ENCODE measurements at places on chromosomes 13 and 19.

DNA sequence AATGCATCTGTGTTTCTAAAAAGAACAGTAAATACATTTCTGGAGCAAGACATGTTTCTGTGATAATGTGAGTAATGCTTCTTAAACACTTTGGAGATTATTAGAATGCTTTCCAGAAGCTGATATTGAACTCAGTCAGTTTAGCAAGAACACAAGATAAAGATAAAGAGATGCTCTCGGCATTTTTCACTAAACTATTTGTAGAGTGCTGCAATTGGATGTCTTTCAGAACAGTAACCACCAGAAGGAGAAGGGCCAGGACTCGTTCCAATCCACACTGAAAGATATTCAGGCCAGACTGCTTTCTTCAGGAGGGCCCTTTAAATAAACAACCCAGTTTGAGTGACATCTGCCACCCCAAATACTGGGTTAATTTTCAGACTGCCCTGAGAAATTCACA lies 456.0 kb downstream of the TBC1D4 start:
- DNase-seq = no peak

DNA sequence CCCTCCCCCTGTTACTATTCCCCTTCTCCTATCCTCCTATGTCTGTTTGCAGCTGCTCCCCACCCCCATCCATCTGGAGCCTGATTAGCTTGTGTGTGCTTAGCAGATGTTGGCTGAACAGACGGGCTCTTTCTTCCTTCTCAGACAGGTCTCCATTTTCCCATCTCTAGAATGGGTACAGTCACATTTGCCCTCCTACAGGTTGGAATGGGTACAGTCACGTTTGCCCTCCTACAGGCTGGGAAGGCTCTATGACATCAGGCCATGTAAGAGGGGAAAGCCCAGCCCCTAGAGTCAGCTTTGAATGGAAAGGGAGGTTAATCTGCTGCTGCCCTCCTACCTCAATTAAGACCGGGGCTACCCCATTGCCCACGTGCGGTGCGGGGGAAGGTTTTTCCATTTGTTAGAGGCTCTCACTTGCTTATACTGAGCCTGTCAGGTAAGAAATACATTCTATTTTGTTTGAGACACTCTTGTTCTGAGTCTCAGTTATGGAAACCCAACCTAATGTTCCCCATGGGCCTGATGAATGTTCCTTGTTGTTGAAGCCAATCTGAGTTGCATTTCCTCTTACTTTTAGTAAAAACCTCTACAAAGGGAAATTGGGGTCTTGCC lies 2.2 kb upstream of the CLEC17A start:
- no peak for DNase-seq

- no peak for DNase-seq
Observed at GRCh38 chr13:27980280-27980998, 8.1 kb downstream of the URAD start.

DNA sequence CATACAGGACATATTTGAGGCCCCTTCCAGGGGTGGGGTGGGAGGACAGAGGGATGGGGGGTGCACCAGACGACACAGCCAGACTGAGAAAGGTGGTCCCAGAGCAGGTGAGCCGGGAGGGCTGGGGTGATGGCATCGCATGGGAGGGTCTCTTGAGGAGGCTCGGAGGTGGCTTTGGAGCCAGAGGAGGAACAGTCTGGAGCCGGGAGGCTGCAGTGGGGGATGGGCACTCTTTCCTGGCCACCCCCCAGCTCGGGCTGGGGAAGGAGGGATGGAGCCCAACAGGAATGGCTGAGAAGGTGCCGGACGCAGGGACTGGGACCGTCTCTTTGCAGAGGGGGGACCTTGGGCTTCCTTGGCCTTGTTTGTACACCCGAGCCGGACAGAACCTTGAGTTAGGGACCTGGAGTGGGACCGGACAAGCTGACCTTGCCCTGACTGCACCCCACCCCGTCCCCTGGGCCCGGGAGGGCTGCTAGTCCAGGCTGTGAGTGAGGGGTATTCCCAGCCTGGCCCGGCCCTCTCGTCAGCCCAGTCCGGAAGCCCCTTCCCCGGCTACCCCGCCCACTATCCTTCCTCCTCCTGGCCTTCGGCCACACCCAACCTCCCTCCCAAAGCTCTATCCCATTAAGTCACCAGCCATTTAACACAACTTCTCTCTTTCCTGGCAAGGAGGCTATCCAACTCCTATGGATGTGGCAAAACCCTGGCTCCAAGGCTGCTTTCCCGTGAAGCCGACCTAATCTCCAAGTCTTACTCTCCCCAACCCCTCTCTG lies 816 bp upstream of the TBXA2R start:
- no peak for DNase-seq

DNA sequence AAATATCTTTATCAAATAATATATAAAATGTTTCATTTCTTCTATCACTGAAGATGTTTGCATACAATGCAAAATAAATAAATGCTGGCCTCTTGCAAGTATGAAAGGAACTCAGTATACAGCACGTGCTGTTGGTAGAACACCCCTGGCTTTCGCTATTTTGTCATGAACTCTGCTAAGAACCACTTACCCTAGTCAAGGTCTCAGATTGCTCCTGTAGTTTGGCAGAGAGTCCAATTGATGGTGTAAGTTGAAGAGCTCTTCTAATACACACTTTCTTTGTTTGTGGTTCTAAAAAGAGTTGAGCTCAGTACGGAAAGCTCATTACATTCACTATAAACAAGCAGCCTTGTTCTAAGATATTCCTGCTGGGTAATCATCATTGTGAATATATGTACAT lies 1258.9 kb downstream of the EFNB2 start:
- DNase-seq = no peak

GRCh38 chr19:17244618-17245534 lies 843 bp downstream of the NR2F6 start:
- no peak for DNase-seq

- DNase-seq = no peak
Observed at GRCh38 chr19:51800473-51801244, 5.7 kb downstream of the FPR3 start.

DNA sequence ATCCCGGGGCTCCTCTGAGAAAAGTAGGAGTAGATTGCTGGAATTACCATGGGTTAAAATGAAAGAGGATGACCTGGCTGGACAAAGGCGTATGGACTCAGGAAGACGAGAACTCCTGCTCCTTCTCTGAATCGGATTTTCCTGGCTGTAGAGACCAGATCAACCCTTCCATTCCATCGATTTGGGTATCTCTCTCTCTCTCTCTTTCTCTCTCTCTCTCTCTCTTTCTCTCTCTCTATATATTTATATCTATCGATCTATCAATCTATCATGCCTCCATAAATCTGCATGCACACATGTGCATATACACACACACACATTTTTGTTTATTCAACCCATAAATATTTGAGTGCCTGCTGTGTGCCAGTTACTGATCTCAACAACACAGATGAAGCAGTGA lies 234.9 kb downstream of the LMO7 start:
- DNase-seq = no peak

DNA sequence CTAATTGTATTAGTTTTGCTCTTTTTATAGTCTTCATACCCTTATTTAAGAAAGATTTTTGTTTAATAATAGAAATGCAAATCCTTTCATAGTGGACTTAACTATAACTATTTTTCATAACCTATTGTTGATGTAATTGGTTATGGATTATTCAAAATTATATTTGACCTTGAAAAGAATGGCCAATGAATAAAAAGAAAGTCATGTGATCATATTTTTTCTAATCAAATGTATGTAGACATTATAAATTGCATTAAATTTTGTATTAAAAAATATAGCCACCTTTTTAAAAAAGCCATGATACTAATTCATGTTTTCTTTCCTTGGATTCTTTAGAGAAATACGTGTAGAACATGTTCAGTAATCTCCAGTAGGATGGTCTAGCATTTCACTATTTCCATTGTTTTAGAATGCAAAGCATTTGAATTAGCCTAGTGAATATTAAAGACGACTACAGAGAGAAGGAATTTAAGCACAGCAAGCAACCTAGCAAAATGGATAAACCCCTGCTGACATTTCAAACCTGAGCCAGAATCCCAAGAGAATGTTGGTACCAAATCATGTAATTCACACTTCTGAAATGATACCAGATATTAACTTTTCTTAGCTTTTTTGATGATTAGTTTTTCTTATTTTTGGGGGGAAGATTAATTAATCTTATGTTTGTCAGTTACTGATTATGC lies 1297.4 kb upstream of the MIR17HG start:
- no peak for DNase-seq

DNA sequence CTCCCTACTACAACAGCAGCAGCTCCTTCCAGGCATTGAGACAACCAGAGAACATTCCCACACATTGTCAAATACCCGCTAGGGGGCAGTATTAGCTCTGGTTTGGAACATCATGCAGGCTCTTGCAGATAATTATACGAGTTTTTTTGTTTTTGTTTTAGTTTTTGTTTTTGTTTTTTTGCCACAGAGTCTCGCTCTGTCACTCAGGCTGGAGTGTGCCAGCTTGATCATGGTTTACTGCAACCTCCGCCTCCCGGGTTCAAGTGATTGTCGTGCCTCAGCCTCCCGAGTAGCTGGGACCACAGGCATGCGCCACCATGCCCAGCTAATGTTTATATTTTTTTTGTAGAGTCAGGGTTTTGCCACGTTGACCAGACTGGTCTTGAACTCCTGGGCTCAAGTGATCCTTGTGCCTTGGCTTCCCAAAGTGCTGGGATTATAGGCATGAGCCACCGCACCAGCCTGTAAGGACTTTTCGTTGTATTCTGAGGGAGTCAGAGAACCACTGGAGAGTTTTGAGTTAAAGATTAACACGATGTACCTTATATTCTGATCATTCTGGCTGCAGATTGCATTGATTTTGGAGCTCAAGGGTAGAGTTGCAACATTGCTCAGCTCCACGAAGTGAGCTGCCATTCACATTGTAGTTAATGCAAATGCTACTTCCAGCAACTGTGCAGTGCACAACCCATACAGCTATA lies 41.7 kb upstream of the CEACAM20 start:
- peak; percentile 49 for DNase-seq

DNA sequence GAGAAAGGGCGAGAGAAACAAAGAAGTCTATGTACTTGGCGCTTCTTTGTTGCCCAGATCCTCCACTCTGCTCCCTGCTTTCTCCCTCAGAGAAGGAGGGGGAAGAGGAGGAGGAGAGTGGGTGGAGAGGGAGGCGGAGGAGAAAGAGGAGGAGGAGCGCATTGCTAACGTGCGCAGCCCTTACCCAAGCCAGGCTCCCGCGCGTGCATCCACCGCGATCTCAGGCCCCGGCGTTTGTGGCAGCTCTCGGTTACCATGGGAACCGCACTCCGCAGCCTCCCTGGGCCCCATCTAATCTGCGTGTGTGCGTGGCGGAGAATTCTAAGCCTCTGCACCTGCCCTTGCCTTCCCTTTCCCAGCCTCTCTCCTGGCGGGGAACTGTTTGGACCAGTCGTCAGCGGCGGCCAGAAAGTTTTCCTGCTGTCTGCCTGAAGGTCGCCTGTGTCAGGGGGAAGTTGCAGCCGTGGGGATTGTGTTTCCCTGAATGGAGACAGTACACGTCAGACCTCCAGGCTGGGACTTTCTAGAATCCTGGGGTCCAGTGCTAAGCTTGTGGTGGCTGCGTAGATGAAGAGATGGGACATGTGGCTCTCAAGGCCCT lies at the start of gene ERICH6B:
ERICH6B (minus strand) TSS at position 239 of the 601 bp plus-strand sequence. CDS start 18,734 bp downstream, outside the sequence.
- DNase-seq = no peak

DNA sequence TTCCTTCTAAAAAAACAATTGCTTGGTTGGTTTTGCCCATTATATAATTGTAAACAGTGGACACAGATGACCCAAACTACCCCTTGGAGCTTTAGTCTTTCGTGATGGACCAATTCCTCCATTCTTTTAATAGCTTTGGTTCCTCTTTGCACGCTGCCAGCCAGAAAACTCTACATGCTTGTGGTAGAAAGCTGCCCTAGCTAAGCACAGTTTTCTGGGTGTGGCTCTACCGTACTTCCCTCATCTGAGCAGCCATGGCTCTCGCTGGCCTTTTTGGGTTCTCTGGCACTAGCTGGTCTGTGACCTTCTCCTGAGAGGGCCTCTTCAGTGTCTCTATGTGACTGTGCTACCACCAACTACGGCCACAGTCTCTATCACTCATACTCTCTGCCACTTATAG lies 29.9 kb upstream of the CEBPA start:
- DNase-seq = no peak

GRCh38 chr19:2376784-2377519 lies 16.9 kb downstream of the TMPRSS9 start:
- no peak for DNase-seq

- no peak for DNase-seq
Observed at GRCh38 chr19:48560095-48560530, 8.1 kb downstream of the SULT2B1 start.

DNA sequence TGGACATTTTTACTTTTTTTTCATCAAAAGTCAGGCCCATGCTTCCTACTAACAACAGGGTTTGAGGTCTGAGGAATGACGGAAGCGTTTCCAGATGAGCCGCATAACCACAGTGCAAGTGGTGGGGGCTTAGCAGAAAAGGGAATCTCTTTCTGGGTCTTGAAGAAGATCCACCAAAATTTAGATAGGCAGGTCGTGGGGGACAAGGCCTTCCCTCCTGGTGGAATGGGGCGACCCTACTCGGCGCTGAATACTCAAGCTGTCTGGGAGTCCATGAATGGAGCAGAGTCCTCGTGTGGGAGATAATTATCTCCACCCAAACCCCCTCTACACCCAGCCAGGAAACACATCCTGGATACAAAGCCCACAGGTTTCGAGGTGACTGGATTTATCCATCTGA lies 36.9 kb downstream of the CARS2 start:
- no peak for DNase-seq

DNA sequence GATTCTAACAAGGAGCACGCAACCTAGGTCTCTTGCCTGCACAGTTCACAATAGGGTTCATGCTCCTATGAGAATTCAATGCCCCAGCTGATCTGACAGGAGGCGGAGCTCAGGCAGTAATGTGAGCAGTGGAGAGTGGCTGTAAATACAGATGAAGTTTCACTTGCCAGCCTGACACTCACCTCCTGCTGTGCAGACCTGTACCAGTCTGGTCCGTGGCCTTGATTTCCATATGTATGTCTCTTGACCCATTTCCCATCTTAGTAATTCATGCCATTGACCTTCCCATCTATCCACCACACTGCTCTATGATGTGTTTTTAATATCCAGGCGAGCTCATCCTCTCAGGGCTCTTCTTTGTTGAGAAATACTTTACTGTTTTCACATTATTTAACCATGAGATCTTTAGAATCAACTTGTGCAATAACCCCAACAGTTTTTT lies 95.2 kb downstream of the LRCH1 start:
- DNase-seq = peak; percentile 20

GRCh38 chr19:49546825-49547565 lies 19.2 kb downstream of the RCN3 start:
- DNase-seq = peak; percentile 69

DNA sequence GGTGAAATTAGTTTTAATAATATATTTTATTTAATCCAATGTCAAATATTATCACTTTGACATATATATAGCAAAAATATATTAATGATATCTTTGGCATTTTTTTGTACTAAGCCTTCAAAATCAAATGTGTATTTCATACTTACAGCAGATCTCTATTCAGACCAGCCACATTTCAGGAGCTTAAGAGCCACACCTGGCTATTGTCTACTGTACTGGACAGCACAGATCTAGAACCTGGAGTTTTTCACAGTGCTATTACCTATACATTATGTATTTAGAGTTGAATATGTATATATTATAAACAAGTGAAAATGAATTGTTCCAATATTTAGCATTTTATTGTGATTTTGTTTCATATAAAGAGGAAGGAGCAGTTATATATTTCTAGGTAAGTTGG lies 486.3 kb downstream of the DIAPH3 start:
- DNase-seq = no peak

GRCh38 chr13:98171900-98172589 lies 5.0 kb downstream of the RNF113B start:
- peak; percentile 63 for DNase-seq
